Muscle of back (tissue), 13 donors: ENCODE measurements at places on chromosomes 3 and 15.

GRCh38 chr15:47203993-47204392 is 513.3 kb upstream of the SEMA6D start:
- DNase-seq: no peak

- DNase-seq: peak; percentile 48
Measured at GRCh38 chr3:152444029-152444641, 175.4 kb downstream of the MBNL1 start.

DNA sequence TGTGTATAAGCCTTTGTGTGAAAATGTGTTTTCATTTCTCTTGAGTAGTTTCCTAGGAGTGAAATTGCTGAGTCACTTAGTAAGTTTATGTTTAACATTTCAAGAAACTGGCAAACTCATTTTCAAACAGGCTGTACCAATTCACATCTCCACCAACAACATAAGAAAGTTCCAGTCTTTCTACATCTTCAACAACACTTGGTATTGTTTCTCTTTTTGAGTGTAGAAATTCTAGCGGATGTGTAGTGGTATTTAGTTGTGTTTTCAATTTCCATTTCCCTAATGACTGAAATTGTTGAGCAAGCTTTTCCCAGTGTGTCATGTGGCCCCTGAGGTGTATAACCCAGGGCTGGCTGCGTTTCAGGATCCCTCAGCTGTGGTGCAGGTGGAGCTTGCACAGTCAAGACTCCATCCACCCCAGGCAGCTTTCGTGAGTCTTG is 258.5 kb downstream of the PDCD6IP start:
- DNase-seq: no peak

DNA sequence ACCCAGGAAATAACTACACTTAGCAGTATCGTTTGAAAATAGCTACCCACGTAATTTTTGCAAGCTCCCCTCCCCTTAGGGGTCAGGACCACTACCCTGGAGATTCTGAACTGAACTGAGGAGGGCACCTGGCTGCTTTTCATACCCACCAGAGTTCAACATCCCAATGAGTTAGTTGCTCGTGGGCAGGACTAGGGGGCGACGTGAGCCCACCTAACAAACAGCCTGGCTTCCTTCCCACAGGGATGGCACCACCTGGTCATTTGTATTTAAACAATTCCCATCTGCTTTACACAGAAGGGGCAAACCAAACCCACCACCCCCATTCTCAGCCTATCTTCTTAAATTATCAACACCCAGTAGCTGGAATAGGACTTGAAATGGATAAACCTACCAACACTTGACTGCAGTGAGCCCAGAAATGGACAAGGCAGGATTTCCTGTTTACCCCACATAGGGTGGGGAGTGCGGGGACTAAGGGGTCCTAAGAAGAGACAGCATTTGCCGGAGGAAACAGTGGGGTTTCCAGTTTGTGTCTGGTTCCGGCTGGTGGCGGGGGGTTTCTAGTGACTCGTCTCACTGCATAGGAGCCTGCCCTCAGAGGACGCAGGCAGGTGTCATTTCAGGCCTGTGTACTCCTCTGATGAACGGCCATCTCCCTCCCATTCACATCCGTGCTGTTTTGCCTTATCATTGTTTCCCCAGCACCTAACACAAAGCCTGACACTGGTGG is 11.6 kb upstream of the VGLL4 start:
- no peak for DNase-seq

DNA sequence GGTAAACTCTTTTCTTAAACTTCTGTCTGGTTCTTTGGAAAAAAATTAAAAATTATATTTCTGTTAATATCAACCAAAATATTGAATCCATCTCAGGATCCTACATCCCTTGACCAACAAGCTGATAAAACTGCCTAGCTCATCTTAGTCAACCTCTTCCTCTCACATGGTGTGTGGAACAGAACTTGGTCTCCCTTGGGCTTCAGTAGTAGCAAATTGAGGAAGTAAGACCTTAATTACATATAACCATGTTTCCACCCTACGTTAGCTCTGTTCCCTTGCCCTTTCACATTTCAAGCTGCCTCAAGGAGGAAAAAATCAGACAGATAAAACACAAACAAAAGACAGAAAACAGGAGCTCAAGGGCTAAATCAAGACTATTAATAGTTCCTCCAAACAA is 116.4 kb downstream of the GREM1 start:
- no peak for DNase-seq

DNA sequence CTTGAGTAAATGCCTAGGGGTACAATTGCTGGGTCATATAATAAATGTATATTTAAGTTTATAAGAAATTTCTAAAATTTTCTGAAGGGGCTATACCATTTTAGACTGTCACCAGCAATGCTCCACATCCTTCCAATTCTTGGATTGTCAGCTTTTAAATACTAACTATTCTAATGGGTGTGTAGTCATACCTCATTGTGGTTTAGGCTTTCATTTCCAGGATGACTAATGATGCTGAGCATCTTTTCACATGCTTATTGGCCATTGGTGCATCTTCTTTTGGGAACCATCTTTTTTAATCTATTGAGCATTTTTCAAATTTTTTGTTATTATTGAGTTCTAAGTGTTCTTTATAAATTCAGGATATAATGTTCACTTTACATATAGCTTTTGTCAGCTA is 52.5 kb upstream of the CORO2B start:
- DNase-seq: no peak

GRCh38 chr15:80241508-80241907 is 10.5 kb downstream of the CTXND1 start:
- DNase-seq: no peak

DNA sequence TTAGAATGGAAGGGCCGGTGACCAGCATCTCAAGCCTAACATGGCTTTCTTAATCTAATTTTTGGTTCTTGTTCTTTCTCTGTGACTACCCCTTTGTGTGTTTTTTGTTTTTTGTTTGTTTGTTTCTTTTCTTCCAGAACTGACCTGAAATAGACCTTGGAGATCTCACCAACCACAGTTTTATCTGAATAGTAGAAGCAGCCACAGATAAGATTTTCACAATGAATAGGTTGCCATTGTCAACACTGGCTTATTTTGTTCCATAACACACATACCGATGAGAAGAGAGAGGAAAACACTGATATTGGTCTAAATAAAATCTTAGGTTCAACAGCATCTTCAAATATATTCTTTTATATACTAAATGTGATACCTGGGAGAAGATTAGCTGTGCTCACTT is 11.5 kb downstream of the ILDR1 start:
- no peak for DNase-seq

GRCh38 chr15:81575436-81576123 is 201.6 kb upstream of the TMC3 start:
- no peak for DNase-seq

DNA sequence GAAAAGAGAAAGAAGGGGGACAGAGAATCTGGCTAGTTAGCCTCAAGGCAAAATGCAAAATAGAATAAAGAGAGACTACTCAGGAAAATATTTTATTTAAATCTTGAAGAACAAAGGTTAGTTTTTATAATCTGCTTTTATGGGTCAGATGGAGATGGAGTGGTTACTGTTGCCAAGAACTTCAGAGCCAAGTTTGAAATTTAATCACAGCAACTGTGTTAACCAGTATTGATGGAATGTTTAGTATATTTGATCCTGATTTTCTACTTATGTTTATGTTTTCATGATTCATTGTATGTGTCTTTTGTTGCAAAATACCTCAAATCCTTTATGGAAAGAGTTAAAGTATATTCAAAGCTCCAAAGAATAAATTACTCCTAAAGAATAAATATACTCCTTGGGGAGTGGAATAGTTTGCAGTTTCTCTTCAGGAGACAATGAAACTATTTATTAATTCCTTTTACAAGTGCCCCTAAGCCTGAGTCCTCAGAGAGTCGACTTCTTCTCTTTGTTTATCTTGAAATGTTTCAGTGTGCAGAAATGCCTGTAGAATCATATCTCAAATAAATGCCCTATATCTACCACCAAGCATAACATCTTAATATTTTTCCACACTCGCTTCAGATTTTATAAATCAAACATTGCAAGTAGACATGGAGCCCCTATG is 60.9 kb upstream of the THSD4 start:
- no peak for DNase-seq
